ENCODE measurements at places on chromosomes 3 and 15. TPM values are rescaled to one million over a fixed set of nuclear protein-coding genes. Genes with fewer than 3 reads are reported as not detected.

- peaks cover 10% of the 10 kb centered on the region for H3K36me3 ChIP-seq
- no peak overlapping the region for H3K4me3 ChIP-seq
- peak overlapping the region; percentile 75 for H3K27ac ChIP-seq
- DNase-seq: no peak
- no peaks in the 10 kb centered on the region for H3K27me3 ChIP-seq
These were observed 7.4 kb downstream of the RAB8B start for GRCh38 chr15:63196842-63197241.

- no peaks in the 10 kb centered on the region for H3K4me1 ChIP-seq
- DNase-seq: no peak
- no peaks in the 10 kb centered on the region for H3K27me3 ChIP-seq
- no peaks in the 10 kb centered on the region for H3K36me3 ChIP-seq
- no peak overlapping the region for H3K4me3 ChIP-seq
These were observed 36.2 kb upstream of the COL8A1 start for GRCh38 chr3:99602183-99602582.

A4GNT gene
- not detected for polyA plus RNA-seq

DNA sequence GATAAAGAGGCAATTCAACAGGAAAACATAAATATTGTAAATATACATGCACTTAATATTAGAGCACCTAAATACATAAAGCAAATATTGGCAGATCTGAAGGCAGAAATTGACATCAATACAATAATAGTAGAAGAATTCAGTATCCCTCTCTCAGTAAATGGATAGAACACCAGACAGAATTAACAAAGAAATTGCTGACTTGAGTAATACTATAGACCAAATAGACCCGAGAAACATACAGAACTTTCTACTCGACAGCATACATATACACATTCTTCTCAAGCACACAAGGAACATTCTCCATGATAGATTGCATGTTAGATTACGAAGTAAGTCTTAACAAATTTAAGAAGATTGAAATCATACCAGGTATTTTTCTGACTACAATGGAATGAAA, 50.2 kb downstream of the OXSM start:
- no peaks in the 10 kb centered on the region for H3K4me1 ChIP-seq
- H3K27me3 ChIP-seq: no peaks in the 10 kb centered on the region
- no peaks in the 10 kb centered on the region for H3K36me3 ChIP-seq

DNA sequence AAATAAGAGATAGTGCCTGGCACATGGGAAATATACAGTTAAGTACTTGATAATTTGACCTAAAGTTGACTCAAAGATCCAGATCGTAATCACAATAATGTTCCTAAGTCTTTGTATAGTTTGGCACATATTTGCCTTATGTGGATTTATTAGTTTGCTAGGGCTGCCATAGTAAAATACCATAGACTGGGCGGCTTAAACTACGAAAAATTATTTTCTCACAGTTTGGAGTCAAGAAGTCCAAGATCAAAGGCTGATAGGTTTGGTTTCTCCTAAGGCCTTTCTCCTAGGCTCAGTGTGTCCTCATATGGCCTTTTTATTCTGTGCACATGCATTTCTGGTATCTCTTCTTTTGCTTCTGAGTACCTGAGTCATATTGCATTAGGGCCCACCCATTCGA, 453.7 kb downstream of the NAALADL2 start:
- DNase-seq: no peak
- no peaks in the 10 kb centered on the region for H3K27me3 ChIP-seq
- no peak overlapping the region for H3K4me3 ChIP-seq
- H3K27ac ChIP-seq: no peak overlapping the region

KLF15 gene
- not detected for polyA plus RNA-seq

OSBPL10 gene
- not detected for polyA plus RNA-seq

DNA sequence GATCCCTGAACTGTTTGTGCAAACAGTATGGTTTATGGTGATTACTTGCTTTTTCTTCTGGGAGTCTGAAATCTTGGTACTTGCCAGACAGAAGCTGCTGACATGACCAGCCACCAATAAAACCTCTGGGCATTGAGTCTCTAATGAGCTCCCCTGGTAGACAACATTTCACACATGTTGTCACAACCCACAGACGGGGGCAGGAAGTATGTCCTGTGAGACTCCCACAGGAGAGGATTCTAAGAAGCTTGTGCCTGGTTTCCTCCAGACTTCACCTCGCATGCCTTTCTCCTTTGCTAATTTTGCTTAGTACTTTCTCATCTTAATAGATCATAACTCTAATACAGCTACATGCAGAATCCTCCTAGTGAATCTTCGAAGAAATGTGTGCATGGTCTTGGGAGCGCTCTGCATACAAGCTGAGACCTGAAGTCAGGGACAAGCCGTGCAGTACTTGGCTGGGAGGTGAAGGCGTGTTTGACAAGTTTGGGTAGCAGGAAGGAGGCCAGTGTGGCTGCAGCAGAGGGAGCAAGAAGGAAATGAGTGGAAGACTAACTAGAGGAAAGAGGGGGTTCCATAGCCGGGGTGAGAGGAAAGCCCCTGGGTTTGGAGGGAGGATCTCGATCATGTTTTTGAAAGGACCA, 49.0 kb downstream of the B3GNT5 start:
- H3K4me1 ChIP-seq: peaks cover 43% of the 10 kb centered on the region
- no peaks in the 10 kb centered on the region for H3K27me3 ChIP-seq
- H3K4me3 ChIP-seq: no peak overlapping the region
- no peak for DNase-seq
- H3K27ac ChIP-seq: no peak overlapping the region

GRCh38 chr3:3080309-3080708, 29.9 kb downstream of the IL5RA start:
- no peak overlapping the region for H3K4me3 ChIP-seq
- H3K4me1 ChIP-seq: no peaks in the 10 kb centered on the region
- no peak for DNase-seq
- H3K36me3 ChIP-seq: no peaks in the 10 kb centered on the region

DNA sequence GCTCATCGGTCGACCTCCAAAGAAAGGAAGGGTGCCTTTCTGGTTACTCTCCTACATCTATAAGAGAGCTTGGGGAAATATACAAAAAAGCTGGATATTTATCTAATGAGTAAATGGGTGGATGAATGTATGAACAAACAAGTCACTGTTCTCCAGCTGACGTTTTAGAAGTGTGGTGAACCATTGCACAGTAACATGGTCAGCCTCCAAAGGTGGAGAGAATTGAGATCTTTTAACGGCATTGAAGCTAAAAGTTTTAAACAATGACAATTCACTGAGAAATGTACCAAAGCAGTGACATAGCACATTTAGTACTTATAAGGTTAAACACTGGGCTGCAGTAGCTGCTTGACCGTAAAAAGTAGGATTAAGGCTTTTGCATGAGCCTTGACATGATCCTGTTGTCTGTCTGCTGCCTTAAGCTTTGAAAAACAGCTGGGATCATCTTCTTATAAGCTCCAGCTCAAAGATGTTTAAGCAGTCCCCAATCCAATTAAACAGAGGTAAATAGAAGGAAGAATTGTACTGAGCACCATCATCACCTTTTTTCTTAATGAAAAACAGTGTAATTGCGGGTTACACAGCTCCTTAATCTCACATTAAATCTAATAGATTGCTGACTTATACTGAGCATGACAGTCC, 222.9 kb downstream of the WDR72 start:
- no peaks in the 10 kb centered on the region for H3K4me1 ChIP-seq
- no peak overlapping the region for H3K27ac ChIP-seq
- DNase-seq: no peak
- no peak overlapping the region for H3K4me3 ChIP-seq
- no peaks in the 10 kb centered on the region for H3K27me3 ChIP-seq

DNA sequence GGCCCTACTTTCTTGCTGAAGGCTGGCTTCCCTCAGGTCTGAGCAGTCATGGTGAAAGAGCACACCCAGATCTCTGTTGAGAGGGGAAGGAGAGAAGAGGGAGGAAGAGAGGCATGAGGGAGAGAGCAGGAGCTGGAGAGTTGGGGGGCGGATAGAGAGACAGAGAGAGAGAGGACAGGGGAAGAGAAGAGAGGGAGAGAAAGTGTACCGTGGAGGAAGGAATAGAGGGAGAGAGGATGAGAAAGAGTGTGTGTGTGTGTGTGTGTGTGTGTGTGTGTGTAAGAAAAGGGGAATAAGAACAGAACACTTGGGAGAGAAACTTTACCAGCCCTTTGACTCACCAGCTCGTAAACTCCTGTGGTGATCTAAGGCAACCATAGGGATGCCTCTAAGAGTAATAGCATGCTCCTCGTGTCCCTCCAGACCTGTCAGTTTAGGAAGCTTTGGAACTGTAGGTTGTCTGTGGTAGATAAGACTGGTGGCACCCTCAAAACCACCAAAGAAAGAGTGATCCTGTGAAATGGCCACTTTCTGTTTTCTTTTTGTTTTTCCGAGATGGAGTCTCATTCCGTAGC, 18.2 kb downstream of the ZNF592 start:
- H3K4me1 ChIP-seq: peaks cover 13% of the 10 kb centered on the region
- no peak for DNase-seq
- no peaks in the 10 kb centered on the region for H3K27me3 ChIP-seq
- H3K27ac ChIP-seq: no peak overlapping the region

DNA sequence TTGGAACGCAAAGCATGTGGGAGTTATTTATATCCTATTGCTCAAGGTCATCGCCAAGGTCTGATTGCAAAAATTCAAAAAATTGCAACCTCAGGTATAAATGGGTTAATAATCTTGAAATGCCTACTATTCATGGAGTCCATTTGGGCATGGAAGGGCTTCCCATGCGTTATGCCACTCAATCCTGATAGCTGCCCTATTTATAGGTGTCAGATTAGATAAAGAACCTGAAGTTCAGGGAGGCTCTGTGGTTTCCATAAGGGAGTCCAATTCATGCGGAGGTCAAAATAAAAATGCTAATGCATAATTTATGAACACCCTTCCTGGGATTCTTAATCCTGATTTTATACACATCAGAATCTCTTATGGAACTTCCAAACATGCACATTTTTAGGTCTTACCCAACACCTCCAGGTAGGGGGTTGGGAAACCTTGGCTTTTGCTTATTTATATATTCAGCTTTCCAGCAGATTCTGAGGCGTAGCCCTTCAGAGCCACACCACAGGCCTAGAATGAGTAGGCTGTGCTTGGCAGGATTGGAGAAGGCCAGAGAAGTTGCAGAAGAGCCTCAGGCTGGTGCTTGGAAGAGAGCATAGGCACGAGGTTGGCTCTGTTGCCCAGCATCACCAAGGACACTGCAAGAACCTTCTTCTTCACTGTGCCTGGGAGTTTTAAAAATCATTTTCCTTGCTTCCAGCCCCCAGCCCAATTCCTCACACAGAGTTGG, 324.4 kb upstream of the CFAP20DC start:
- H3K27me3 ChIP-seq: no peaks in the 10 kb centered on the region
- no peak overlapping the region for H3K27ac ChIP-seq
- DNase-seq: no peak
- no peak overlapping the region for H3K4me3 ChIP-seq
- no peaks in the 10 kb centered on the region for H3K36me3 ChIP-seq
